ENCODE measurements at places on chromosomes 12 and 14.
A peak's percentile ranks its signal among the peaks of the same experiment; 100 is the strongest.

- DNase-seq, result no peak
Measured at GRCh38 chr12:62158461-62159360, 101.5 kb upstream of the USP15 start.

GRCh38 chr12:80222261-80222660 lies 122.9 kb downstream of the OTOGL start:
- DNase-seq, result no peak

GRCh38 chr12:88142610-88142991 lies 494 bp downstream of the TMTC3 start:
- DNase-seq, result no peak

DNA sequence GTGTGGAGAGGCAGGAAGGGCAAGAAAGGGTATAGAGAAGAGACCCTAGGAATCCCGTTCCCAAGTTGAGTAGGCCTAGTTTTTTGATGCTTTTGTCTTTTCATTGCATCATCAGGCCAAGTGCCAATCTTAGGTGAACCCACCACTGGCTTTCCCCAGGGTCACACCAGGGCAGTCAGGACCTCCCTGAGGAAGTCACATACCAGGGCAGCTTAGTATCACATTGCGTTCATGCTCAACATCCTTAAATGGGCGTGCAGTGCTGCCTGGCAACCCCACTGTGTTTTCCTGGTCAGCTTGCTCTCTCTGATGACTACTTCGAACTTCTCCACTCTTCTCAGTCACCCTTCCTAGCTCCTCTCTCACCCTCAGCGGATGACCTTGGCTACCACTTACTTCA lies 9.0 kb downstream of the ASIC1 start:
- no peak for DNase-seq

- DNase-seq, result no peak
Measured at GRCh38 chr14:90451443-90451842, 54.6 kb downstream of the CALM1 start.

GRCh38 chr14:63939006-63939270 lies 86.1 kb downstream of the SYNE2 start:
- DNase-seq, result no peak

DNA sequence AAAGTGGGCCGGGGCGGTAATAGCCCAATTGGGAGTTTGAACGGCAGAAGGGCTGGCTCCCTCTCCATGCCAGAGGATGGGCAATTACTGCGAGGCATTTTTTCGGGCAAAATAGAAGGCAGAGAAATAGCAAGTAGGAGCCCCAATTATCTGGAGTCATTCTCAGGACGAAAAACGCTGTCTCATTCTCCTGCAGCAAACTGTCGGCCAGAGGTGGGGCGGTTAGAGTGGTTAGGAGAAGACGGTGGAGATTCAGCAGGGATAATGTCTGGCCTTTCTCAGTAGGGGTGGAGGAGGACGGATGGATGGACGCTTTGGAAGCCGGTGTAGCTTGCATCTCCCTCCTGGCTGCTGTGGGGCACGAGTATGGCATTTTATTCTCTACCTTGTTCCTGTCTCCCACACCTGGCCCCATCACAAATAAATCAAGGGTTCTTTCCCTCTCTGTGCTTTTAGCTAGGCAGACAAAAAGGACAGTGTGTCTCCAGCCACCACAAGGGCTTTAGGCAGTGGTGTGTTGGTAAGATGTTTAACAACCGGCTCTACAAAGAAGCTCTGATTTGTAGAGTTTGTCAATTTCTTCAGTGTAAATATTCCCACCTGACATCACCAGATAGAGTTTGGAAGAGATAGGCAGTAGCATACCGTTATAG lies 140.5 kb upstream of the LHX5 start:
- no peak for DNase-seq

GRCh38 chr14:94364037-94364436 lies 24.4 kb downstream of the SERPINA1 start:
- no peak for DNase-seq

GRCh38 chr14:105577314-105577861 lies 51.0 kb downstream of the TMEM121 start:
- DNase-seq, result no peak

- peak; percentile 60 for DNase-seq
Measured at GRCh38 chr14:70186900-70187451, 1.8 kb downstream of the SLC8A3 start.

DNA sequence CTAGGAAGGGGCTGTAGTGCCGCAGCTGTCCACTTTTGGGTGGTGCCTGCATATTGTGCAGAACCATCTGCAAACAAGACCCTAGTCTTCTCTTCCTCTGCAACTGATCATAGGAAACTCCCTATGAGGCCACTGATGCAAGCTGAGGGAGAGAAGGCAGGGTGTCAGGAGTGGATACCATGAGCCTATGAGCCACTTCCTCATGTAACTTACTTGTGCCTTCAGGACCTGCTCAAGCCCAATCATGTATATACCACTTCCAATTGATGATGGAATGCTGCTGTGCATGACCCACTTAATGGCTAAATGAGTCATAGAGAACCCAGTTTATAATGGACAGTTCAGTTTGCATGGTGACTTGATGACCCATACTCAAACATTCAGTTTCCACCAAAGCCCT lies 107.9 kb downstream of the ALG10B start:
- DNase-seq, result no peak

- no peak for DNase-seq
Measured at GRCh38 chr12:130308393-130308792, 29.3 kb upstream of the PIWIL1 start.

GRCh38 chr12:64618953-64619590 lies 8.8 kb downstream of the RASSF3 start:
- DNase-seq, result peak; percentile 61

- DNase-seq, result peak; percentile 88
Measured at GRCh38 chr14:103292426-103293374, 41.3 kb upstream of the EIF5 start.

GRCh38 chr14:67817750-67818438 lies 1.5 kb upstream of the ZFYVE26 start:
- DNase-seq, result no peak

- peak; percentile 42 for DNase-seq
Measured at GRCh38 chr14:103185051-103186029, 62.1 kb downstream of the TNFAIP2 start.

DNA sequence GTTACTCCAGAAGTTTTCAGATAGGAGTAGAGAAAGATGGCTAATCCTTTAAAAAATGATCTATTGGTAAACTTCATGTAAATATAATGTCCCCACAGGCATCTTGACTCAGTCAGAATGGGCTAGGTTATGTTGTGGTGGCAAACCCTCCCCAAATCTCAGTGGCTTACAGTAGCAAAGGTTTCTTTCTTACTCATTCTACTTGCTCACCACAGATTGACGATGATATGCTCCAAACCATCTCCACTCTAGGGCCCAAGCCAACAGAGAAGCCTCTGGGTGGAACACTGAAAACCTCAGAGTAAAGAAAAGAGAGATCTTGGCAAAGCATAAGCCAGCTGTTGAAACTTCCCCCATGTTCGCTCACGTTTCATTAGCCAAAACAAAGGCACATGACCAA lies 146.4 kb downstream of the EMP1 start:
- no peak for DNase-seq

- DNase-seq, result no peak
Measured at GRCh38 chr12:38886064-38886463, 19.3 kb downstream of the CPNE8 start.

GRCh38 chr12:26823390-26823789 lies 9.6 kb downstream of the ITPR2 start:
- DNase-seq, result no peak

DNA sequence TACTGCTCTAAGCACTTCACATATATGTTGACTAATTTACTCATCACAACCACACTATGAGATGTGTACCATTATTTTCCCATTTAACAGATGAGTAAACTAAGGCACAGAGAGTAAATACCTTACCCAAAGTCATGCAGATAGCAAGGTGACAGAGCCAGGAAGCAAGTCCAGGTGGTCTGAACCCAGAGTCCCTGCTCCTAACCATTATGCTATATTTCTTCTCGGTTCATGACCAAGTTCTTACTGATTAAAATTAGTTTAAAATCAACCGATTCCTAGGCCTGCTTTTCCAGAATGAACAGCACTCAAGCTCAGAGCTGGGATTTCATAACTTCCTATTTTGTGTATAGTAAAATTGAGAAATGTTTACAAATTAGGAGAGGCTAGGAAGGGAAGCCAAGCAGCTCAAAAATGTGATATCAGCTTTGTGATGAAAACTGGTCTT lies 85.5 kb upstream of the EGLN3 start:
- no peak for DNase-seq
